Activated T-cell treated with anti-CD3 and anti-CD28 coated beads, Interleukin-2, amount 50 U/mL, for 72 hours (primary cell): ENCODE measurements at places on chromosomes 13 and 19. TPM values are rescaled to one million over a fixed set of nuclear protein-coding genes. Genes with fewer than 3 reads are reported as not detected.
A peak's percentile ranks its signal among the peaks of the same experiment; 100 is the strongest.

Gene MAP4K1
- total RNA-seq = 262 TPM

DNA sequence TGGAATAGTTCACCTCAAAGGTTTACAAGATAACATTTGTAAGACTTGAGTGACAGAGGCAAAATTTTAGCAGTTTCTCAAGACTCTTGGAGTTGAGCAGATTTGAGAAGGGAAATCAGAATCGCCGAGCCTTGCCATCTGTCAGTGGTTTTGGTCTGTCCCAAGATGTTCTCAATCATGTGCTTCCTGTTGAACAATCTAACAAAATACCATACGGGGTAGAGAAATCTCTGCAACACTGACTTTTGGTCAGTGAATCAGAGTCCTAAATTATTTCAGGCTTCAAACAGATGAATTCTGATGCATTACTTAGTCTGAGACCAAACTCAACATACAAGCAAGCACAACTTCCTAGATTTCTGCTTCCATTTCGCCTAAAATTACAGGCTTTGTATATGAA lies 3.8 kb downstream of the KCTD12 start:
- peaks cover 62% of the 10 kb centered on the region for H3K4me1 ChIP-seq
- H3K27ac ChIP-seq = no peak overlapping the region
- H3K27me3 ChIP-seq = peaks cover 4% of the 10 kb centered on the region
- no peaks in the 10 kb centered on the region for H3K36me3 ChIP-seq

Gene GRIK5
- total RNA-seq = 1.1 TPM

DNA sequence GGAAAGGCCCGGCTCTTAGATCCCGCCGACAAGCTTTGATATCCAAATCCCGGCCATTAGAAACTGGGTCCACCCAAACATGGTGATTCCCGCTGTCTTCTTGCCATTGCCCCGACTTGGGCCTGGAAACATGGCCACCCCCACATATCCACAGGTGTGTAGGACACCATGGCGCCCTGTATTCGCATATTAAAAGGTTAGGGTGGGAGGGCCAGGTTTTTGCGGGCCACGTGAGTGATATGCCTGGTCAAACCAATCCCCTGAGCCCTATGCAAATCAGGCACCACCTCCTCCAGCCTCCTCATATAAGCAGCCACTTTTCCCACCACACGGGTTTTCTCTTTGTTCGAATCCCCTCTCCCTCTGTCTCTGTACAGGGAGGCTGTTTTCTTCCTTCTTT lies 766.4 kb downstream of the UQCRFS1 start:
- DNase-seq = no peak
- H3K27ac ChIP-seq = no peak overlapping the region
- no peaks in the 10 kb centered on the region for H3K27me3 ChIP-seq
- no peaks in the 10 kb centered on the region for H3K36me3 ChIP-seq
- no peak overlapping the region for H3K4me3 ChIP-seq

Gene ICAM4
- 1.5 TPM for total RNA-seq

Gene PTH2
- total RNA-seq = not detected

Gene CGB2
- total RNA-seq = not detected

GRCh38 chr19:35540356-35540927 lies 5.0 kb upstream of the TMEM147 start:
- peaks cover 16% of the 10 kb centered on the region for H3K4me1 ChIP-seq
- H3K27me3 ChIP-seq = no peaks in the 10 kb centered on the region
- H3K36me3 ChIP-seq = no peaks in the 10 kb centered on the region
- no peak overlapping the region for H3K4me3 ChIP-seq
- no peak for DNase-seq

- no peak overlapping the region for H3K4me3 ChIP-seq
- no peaks in the 10 kb centered on the region for H3K27me3 ChIP-seq
- no peaks in the 10 kb centered on the region for H3K36me3 ChIP-seq
- H3K4me1 ChIP-seq = peaks cover 18% of the 10 kb centered on the region
- DNase-seq = no peak
Observed at GRCh38 chr13:33744589-33745369, 73.2 kb upstream of the RFC3 start.

Gene SIGLEC14
- 0.38 TPM for total RNA-seq

- peaks cover 7% of the 10 kb centered on the region for H3K36me3 ChIP-seq
- H3K4me3 ChIP-seq = peak overlapping the region; percentile 95
- DNase-seq = peak; percentile 56
- no peaks in the 10 kb centered on the region for H3K27me3 ChIP-seq
- peaks cover 83% of the 10 kb centered on the region for H3K4me1 ChIP-seq
Observed at GRCh38 chr19:40803857-40804782, 5.1 kb downstream of the EGLN2 start.

- DNase-seq = peak; percentile 67
- H3K4me3 ChIP-seq = peak overlapping the region; percentile 92
Observed at GRCh38 chr19:40433391-40434216, 7.8 kb upstream of the SERTAD1 start.

- H3K36me3 ChIP-seq = no peaks in the 10 kb centered on the region
- H3K4me1 ChIP-seq = no peaks in the 10 kb centered on the region
- DNase-seq = no peak
Observed at GRCh38 chr19:29266603-29267002, 53.7 kb upstream of the UQCRFS1 start.

Gene WTIP
- total RNA-seq = 0.70 TPM

Gene SIGLEC10
- total RNA-seq = 0.38 TPM

DNA sequence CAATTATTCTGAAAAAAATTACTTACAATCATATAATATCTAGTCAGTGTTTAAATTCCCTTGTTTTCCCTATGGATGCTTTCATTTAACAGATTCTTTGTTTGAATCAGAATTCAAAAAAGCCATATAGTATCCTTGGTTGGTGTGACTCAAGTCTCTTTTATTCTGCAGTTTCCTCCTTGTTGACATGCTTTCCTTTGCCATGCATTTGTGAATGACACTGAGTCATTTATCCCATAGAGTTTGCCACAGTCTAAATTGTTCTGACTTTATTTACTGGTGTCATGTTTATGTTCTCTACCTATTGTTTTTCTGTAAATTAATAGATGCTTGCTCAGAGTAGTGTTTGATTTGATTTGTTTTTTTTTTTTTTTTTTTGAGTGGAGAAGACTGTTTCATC lies 893.8 kb upstream of the SLC10A2 start:
- no peaks in the 10 kb centered on the region for H3K4me1 ChIP-seq
- H3K27me3 ChIP-seq = no peaks in the 10 kb centered on the region
- H3K36me3 ChIP-seq = no peaks in the 10 kb centered on the region
- no peak overlapping the region for H3K27ac ChIP-seq
- DNase-seq = no peak

DNA sequence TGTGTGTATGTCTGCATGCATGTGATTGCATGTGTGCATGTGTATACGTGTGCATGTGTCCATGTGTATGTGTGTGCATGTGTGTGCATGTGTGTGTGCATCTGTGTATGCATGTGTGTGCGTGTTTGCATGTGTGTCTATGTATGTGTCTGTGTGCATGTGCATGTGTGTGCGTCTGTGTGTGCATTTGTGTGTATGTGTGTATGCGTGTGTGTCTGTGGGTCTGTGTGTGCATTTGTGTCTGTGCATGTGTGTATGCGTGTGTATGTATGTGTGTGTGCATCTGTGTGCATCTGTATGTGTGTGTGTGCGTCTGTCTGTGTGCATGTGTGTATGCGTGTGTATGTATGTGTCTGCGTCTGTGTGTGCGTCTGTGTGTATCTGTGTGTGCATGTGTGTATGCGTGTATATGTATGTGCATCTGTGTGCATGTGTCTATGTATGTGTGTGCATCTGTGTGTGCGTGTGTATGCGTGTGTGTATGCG lies 3.0 kb downstream of the STXBP2 start:
- H3K27ac ChIP-seq = no peak overlapping the region
- peaks cover 34% of the 10 kb centered on the region for H3K4me1 ChIP-seq
- H3K4me3 ChIP-seq = no peak overlapping the region
- H3K36me3 ChIP-seq = peaks cover 7% of the 10 kb centered on the region
- no peaks in the 10 kb centered on the region for H3K27me3 ChIP-seq

Gene GNG8
- total RNA-seq = 24.8 TPM

Gene NKG7
- total RNA-seq = 261 TPM

GRCh38 chr19:16285769-16286498 lies 38.7 kb upstream of the KLF2 start:
- H3K4me3 ChIP-seq = peak overlapping the region; percentile 16
- peaks cover 37% of the 10 kb centered on the region for H3K4me1 ChIP-seq
- H3K36me3 ChIP-seq = no peaks in the 10 kb centered on the region
- no peak overlapping the region for H3K27ac ChIP-seq

Gene CBY2
- 0.32 TPM for total RNA-seq

Gene SGCG
- total RNA-seq = not detected

- H3K27ac ChIP-seq = no peak overlapping the region
- H3K4me3 ChIP-seq = no peak overlapping the region
- peaks cover 6% of the 10 kb centered on the region for H3K36me3 ChIP-seq
- no peaks in the 10 kb centered on the region for H3K27me3 ChIP-seq
Observed at GRCh38 chr19:2208975-2209374, 27.2 kb downstream of the PLEKHJ1 start.

Gene HS6ST3
- not detected for total RNA-seq

DNA sequence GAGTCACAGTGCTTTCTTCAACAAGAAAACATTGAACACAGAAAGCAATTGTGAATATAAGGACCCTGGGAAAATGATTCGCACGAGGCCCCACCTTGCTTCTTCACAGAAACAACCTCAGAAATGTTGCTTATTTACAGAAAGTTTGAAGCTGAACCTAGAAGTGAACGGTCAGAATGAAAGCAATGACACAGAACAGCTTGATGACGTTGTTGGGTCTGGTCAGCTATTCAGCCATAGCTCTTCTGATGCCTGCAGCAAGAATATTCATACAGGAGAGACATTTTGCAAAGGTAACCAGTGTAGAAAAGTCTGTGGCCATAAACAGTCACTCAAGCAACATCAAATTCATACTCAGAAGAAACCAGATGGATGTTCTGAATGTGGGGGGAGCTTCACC lies 15.7 kb downstream of the ZNF175 start:
- H3K27ac ChIP-seq = no peak overlapping the region
- H3K36me3 ChIP-seq = peaks cover 65% of the 10 kb centered on the region
- no peak overlapping the region for H3K4me3 ChIP-seq
- no peaks in the 10 kb centered on the region for H3K27me3 ChIP-seq
- no peak for DNase-seq

DNA sequence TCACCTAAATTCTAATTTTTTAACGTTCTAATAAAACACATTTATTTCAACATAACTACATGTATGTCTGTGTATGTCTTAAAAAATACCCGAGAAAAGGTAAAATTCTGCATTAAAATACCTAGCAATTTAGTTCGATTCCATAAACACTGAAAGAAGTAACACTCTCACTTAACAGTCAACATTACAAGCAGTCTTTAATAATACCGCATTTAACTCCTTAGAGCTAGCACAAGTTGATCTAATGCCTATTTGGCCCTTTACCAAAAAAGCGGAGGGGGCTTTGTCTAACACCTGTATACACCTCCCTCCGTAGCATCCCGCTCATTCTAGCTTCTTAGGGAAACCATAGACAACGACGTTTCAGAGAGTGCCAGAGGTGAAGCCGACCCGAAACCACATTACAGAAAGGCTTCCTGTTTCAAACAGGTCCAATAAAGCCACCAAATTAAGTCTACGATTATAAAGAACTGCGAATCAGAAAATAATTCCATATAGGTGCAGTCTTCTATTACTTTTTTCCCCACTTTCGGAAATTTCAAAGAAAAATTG lies 1.2 kb downstream of the SPART start:
- peak; percentile 10 for DNase-seq
- peaks cover 29% of the 10 kb centered on the region for H3K4me1 ChIP-seq
- no peaks in the 10 kb centered on the region for H3K36me3 ChIP-seq
- no peaks in the 10 kb centered on the region for H3K27me3 ChIP-seq
- H3K27ac ChIP-seq = peak overlapping the region; percentile 96

Gene CYP4F8
- total RNA-seq = not detected

- H3K27ac ChIP-seq = peak overlapping the region; percentile 54
- H3K4me3 ChIP-seq = peak overlapping the region; percentile 82
- no peaks in the 10 kb centered on the region for H3K36me3 ChIP-seq
- peaks cover 6% of the 10 kb centered on the region for H3K4me1 ChIP-seq
- no peak for DNase-seq
Observed at GRCh38 chr13:113724016-113724758, 34.8 kb upstream of the TMEM255B start.

DNA sequence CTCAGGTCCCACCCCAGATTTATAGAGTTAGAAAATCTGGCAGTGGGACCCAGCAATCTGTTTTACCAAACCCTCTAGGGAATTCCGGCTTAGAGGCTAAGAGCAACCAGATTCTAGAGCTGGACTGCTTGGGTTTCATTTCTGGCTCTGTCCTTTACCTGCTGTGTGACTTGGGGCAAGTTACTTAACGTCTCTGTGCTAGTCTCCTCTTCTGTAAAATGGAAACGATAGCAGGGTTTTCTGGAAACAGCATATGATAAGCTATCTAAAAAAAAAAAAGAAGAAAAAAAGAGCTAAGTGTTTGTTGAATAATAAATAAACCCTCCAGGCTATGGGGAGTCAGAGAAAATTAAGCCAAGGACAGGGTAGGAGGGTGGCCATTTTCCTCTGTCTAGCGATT lies 11.6 kb upstream of the CACNG7 start:
- peaks cover 57% of the 10 kb centered on the region for H3K27me3 ChIP-seq
- H3K27ac ChIP-seq = no peak overlapping the region
- H3K4me1 ChIP-seq = peaks cover 9% of the 10 kb centered on the region
- DNase-seq = no peak
- no peak overlapping the region for H3K4me3 ChIP-seq

DNA sequence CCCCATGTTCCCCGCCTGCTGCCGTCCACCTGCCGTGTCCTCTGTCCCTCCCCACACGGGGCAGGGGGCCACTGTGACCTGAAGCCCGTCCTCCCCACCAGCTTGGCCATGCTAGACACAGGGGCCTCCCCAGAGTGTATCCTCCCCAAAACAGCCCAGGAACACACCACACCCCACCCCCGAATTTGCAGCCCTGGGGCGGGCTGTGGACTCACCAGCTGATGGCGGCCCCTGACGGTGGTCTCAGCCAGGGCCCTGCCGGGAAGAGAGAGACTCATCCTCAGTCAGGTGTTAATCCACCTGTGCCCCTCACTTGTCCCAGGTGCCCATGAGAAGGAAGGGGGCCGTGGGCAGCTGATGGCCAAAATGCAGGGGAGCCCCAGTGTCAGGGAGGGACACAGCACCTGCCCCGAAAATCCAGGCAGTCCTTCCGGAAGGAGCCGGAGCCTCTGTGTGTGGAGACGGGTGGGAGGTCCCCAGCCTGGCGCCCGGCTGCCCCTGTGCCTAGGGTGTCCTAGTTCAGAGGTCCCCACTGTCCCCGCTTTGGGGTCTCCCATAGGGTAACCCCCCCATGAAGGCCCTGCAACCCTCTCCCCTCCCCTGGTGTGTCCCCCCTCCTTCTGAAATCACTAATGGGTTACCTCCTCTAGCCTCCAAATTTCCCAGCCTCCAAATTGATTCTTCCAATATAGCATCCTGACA lies 39.3 kb upstream of the TCF3 start:
- peaks cover 15% of the 10 kb centered on the region for H3K27me3 ChIP-seq
- H3K4me1 ChIP-seq = no peaks in the 10 kb centered on the region
- H3K36me3 ChIP-seq = peaks cover 2% of the 10 kb centered on the region
- no peak for DNase-seq
- no peak overlapping the region for H3K27ac ChIP-seq
